Suprapubic skin (tissue), 4 donors: ENCODE measurements at places on chromosomes 3 and 15.

GRCh38 chr15:88987934-88988671, 74.9 kb upstream of the MFGE8 start:
- no peak overlapping the region for H3K4me3 ChIP-seq
- no peaks in the 10 kb centered on the region for H3K27me3 ChIP-seq

DNA sequence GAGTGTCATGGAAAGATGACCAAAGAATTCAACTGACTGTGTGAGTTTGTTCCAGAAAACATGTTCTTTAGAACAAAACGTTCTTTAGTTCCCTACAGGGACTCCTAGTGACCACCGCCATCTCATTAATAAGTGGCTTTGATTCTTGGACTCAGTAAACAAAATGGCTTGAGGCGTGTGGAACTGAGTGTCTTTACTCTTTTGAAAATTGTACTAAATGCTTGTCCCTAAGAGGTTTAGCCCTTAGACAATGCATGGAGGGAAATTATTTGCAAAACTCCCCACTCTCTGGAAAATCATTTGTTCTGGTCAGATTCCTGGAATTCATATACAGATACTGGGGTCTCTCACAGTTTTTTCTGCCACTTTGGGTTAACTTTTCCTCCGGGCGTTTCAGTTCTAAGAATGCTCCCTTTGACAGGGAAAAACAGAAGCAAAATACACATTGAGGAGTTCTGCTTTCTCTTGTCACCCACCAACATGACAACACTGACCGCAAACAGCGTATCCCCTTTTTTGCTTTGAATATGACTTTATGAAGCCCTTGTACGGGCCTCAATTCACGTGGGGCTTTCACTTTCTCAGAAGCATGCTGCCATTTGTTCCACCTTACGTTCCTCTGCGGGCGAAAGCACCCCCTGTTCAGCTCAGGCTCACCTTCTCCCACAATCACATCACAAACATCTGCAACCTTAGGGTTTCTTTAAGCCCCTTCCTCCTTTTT, 15.3 kb upstream of the NRROS start:
- no peaks in the 10 kb centered on the region for H3K27me3 ChIP-seq
- peaks cover 23% of the 10 kb centered on the region for H3K4me1 ChIP-seq
- no peaks in the 10 kb centered on the region for H3K36me3 ChIP-seq
- no peak for DNase-seq
- peak overlapping the region; percentile 88 for H3K27ac ChIP-seq

DNA sequence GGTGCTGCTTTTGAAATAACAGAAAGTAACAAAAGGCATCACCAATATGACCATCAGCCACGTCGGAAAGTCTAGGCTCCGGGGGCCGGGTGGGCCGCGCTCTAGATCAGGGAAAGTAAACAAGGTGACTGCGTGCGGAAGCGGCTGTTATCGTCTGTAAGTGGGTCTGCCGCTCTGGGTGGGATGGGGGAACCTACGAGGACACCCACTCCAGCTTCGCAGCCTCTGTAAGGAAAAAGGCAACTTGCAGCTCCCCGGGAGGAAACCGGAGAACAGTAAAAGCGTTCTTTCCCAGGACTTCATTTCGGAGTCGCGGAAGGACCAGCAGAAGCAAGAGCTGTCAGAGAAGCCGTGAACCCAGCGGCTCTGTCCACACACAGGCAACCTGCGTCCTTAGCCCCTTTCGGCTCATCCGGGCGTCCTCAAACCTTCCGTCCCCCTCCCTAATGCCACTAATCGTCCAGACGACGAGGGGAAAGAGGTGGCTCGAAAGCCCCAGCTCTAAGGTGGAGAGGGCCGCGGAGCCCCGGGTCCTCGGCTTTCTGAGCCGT, 461 bp downstream of the XRN1 start:
- peak; percentile 80 for DNase-seq
- H3K27ac ChIP-seq: peak overlapping the region; percentile 95
- H3K4me3 ChIP-seq: peak overlapping the region; percentile 84
- H3K4me1 ChIP-seq: peaks cover 30% of the 10 kb centered on the region

GRCh38 chr3:16319307-16319706, 54.3 kb downstream of the OXNAD1 start:
- H3K27me3 ChIP-seq: no peaks in the 10 kb centered on the region
- H3K4me1 ChIP-seq: no peaks in the 10 kb centered on the region
- peaks cover 56% of the 10 kb centered on the region for H3K36me3 ChIP-seq
- H3K4me3 ChIP-seq: no peak overlapping the region
- no peak for DNase-seq
- no peak overlapping the region for H3K27ac ChIP-seq

- no peak for DNase-seq
- H3K4me3 ChIP-seq: no peak overlapping the region
- H3K27me3 ChIP-seq: no peaks in the 10 kb centered on the region
- no peaks in the 10 kb centered on the region for H3K36me3 ChIP-seq
- H3K27ac ChIP-seq: no peak overlapping the region
Observed at GRCh38 chr3:124092811-124093210, 100.9 kb upstream of the ROPN1 start.

DNA sequence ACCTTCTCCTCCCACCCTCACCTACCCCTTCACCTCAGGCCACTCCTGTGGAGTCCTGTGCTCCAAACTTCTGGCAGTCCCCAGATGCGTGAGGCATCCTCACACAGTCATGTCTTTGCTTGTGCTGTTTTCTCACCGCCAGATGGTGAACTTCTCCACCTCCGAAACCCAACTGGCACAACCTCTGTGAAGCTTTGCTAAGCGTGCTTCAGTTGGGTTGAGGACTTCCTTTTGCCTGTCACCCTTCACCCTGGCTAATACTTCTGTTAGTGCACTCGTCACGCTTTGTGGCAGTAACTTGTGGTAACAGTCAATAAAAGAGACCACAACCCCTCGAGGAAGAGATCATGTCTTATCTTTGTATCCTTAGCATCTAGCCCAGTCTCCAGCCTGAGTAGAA, 42.0 kb upstream of the SKOR1 start:
- DNase-seq: no peak
- no peak overlapping the region for H3K4me3 ChIP-seq
- H3K27me3 ChIP-seq: no peaks in the 10 kb centered on the region
- H3K4me1 ChIP-seq: no peaks in the 10 kb centered on the region
- H3K27ac ChIP-seq: no peak overlapping the region
